ENCODE measurements at places on chromosomes 1 and 21. TPM values are rescaled to one million over a fixed set of nuclear protein-coding genes. Genes with fewer than 3 reads are reported as not detected.

Gene RUNX1
- 10.3 TPM for total RNA-seq

Gene NIBAN1
- 138 TPM for total RNA-seq

Gene RAB25
- 48.7 TPM for total RNA-seq

Gene KCNJ9
- under 0.01 TPM for total RNA-seq

Gene ZNF593OS
- total RNA-seq: not detected

Gene OLIG2
- total RNA-seq: not detected

Gene AADACL3
- not detected for total RNA-seq

Gene CLCNKA
- total RNA-seq: not detected

Gene AJAP1
- total RNA-seq: 1.7 TPM

Gene ORC1
- total RNA-seq: 0.34 TPM

Gene SYNJ1
- 4.1 TPM for total RNA-seq

Gene KLF17
- not detected for total RNA-seq

Gene PLPPR4
- not detected for total RNA-seq

Gene OR2L3
- not detected for total RNA-seq

Gene TRIM58
- under 0.01 TPM for total RNA-seq

Gene VWA5B1
- not detected for total RNA-seq

Gene SLAMF6
- not detected for total RNA-seq

Gene DIO1
- not detected for total RNA-seq

Gene LY9
- total RNA-seq: not detected

Gene KAZN
- 27.1 TPM for total RNA-seq

Gene TMEM269
- 0.07 TPM for total RNA-seq

Gene ADGRB2
- total RNA-seq: 0.34 TPM

Gene KRTAP12-3
- total RNA-seq: not detected

Gene PCSK9
- total RNA-seq: 37.3 TPM

Gene PARK7
- 241 TPM for total RNA-seq

Gene CCNL2
- 139 TPM for total RNA-seq

Gene HCRTR1
- not detected for total RNA-seq

Gene DDR2
- 2.4 TPM for total RNA-seq

All from nasal cavity respiratory epithelium epithelial cell of viscerocranial mucosa (primary cell).